ENCODE measurements at places on chromosomes 7 and 10.

DNA sequence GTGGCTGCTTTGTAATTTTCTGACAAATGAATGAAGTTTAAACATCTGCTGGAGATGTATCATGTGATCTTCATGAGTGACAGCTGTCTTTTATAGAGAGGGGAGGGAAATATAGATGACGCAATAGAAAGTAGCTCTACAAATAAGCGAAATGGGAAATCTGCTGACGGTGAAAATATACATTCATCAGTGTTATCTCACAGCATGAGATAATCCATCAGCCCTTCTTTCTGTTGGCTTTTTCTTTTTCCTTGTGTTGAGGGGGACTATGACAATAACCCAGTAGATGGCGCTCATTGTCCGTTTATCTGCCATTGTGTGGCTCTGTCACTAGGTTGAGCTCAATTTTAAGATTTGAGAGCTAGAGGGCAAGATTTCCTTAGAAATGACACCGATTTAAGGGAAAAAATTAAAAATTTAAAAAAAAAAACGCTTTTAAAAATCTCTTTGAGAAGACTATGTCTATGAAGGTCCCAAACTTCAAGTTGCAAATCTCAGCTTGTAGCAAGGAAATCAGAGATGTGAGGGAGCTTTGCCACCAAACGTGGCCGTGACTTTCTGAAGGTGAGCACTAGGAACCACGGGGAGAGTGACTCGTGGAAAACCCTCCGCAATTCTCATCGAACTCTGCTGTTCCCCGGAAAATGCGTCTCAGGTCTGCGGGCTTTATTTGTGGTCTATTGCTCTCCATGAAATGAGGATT is 114.6 kb upstream of the SFMBT2 start:
- peak; percentile 67 for DNase-seq

DNA sequence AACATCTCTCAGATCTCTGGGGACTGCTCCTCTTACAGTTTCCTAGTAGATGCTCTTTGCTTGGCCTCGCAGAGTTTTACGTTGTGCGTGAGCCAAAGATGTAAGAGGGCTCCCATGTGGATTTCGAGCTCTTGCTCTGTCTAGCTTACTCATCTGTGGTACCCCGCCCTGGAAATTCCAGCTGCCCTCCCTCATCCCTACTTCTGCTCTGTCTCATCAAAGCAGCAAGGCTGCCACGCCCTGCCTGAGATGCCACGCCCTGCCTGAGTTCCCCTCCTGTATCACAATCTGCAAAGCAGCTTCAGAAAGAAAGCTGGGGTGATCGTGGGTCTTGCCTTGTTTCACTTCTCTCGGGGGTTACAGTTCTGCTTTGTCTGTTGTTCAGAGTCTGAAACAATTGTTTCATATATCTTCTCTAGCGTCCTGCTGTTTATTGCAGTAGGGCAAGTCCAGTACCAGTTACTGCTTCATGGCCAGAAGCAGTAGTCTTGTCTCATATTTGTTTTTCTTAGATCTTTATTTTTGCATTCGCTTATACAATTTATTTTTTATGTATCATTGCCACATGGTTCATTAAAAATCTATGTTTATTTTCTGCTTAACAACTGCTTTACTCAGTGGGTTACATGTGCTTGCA is 36.1 kb upstream of the CCNY start:
- DNase-seq = peak; percentile 75

GRCh38 chr10:21042536-21042935 is 145.4 kb upstream of the NEBL start:
- no peak for DNase-seq

GRCh38 chr7:142108728-142109505 is 2.6 kb upstream of the MGAM2 start:
- no peak for DNase-seq

DNA sequence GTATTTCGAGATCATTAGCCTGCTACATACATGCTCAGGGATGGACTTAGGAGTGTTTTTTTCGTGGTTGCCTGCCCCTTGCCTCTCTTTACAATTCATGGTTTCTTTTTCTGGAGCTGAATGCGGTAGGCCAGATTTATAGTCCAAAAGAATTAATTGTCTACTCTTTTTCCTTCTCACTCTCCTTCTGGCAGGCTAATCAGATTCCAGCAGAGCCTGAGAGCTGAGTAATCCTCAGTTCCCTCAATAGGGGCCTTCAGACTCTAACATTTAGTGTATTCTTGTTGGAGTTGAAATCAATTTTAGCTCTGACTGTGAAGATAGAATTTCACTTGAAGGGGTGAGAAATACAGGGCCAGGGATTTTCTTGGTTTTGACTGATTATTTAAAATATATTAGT is 16.4 kb downstream of the SORCS3 start:
- DNase-seq = peak; percentile 44

GRCh38 chr10:69087590-69088470 is at the start of gene SRGN:
Gene SRGN, plus strand, starts transcription at chr10:69088103. Its CDS starts 55 bp downstream, at chr10:69088158.
- DNase-seq = peak; percentile 30

GRCh38 chr7:69358163-69358821 is 240.0 kb upstream of the AUTS2 start:
- no peak for DNase-seq

DNA sequence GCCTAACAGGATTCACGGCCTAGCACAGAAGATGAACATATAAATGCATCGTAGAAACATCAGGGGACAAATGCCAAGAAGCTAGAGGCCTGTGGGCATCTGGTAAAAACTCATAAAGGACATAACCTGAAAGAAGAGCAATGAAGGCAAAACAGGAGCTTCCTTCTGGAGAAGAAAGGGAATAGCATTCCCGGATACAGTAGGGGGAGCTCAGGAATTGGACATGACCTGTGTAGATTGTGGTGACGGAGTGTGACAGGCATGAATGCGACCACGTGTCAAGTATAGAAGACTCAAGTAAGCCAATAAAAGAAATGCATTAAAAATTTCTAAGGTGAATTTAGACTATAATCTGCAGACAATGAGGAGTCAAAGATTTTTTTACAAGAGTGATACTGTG is 270.1 kb downstream of the AGMO start:
- DNase-seq = no peak

DNA sequence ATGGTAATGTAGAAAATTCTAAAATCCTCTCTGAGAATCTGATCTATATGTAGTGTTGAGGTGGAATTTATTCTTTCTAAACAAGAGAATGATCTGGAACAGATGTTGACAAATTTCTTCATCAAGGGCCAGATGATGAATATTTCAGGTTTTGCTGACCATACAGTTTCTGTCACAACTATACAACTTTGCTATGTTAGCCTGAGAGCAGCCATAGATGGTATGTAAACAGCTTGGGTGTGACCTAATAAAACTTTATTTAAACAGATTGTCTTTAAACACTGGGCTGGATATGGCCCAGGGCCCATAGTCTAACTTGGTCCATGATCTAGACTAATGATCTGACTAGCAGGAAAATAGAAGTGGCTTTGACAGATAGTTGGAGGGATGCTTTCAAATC is 213.6 kb upstream of the CELF2 start:
- no peak for DNase-seq

DNA sequence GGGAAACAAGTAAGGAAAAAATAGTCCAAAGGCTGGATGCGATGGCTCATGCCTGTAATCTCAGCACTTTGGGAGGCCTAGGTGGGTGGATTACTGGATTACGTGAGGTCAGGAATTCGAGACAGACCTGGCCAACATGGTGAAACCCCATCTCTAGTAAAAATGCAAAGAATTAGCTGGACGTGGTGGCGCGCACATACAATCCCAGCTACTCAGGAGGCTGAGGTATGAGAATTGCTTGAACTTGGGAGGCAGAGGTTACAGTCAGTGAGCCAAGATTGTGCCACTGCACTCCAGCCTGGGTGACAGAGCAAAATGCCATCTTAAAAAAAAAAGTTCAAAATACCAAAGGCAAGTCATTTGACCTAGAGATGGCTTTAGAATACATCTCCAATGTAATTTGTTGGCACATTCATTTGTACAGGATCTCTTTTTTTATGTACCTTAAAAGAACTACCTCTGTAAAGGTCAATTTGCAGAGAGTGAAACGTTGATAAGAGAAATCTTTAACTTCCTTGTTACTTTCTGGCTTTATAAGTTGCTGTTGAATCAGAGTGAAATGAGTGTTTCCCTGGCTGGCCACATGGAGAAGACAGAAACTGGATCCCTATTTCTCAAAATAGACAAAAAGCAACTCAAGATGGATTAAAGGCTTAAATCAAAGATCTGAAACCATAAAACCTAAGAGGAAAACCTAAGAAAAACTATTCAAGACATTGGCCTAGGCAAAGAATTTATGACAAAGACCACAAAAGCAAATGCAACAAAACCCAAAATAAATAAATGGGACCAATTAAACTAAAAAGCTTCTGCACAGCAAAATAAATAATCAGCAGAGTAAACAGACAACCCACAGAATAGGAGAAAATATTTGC is 260.7 kb downstream of the KLF6 start:
- no peak for DNase-seq

GRCh38 chr10:12006671-12007070 is 35.9 kb downstream of the UPF2 start:
- no peak for DNase-seq

DNA sequence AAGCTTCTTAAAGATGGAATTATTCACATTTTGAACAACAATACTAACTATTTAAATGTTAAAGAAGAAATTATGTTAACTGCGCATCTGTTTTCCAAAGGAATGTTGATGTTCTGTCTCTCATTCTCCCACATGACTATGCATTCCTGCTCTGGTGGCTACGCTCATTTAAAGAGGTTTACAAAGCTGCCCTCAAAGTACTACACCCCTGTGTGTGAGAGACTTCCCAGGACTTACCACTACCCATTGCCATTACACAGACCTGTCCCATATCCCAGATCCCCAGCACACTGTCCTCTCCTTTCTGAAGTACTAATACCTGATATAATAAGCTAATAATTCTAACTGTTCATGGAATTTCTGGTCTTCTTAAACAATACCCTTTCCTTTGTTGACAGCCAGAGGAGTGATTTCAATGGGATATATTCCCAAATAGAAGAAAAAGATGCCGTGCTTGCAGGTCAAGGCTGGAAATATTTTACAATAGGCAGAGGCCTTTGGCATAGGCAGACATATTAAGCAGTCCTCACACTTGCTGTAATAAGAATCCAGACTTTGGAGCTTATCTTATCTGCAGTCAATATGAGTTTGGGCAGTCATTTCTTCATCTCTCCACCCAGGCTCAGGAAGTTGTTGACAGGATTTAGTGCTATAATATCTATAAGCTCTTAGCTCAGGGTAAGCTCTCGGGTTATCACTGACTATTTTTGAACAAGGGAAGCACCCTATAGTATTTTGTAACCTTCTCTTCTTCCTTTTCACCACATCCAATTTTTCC is 12.2 kb downstream of the LIPF start:
- DNase-seq = no peak

DNA sequence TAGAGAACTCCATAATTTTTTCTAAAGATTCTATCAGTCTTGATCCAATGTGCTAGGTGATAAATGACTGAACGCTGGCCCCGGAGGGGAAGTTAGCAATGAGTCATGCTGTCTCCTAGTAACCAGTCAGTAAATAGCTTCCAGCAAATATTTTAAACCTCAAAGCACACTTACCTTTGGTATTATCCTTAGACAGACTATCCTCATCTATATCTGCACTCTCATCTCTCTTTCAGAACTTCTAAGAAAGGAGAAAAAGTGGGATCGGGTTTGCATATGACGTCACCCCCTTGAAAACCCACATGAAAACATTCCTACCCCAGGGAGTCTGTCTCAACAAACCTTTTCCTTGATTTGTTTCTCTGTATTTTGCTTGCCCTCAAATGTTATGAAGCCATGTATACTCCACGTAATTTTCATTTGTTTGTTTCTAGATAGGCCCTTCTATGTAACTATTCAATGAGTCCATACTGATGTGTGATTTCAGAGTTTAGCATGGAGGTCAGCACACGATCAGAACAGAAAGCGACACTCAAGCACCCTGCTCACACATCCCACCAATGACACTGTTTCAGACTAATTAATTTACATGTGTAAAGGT is 174.9 kb upstream of the NRP1 start:
- peak; percentile 80 for DNase-seq

- no peak for DNase-seq
These were observed 38.1 kb upstream of the GPR141 start for GRCh38 chr7:37645282-37646050.

Measured in urothelium cell line (cell line).